T follicular helper cell (primary cell): ENCODE measurements at places on chromosomes 5 and 9.

- DNase-seq, result no peak
Observed at GRCh38 chr5:134874831-134875655, 872 bp downstream of the TXNDC15 start.

DNA sequence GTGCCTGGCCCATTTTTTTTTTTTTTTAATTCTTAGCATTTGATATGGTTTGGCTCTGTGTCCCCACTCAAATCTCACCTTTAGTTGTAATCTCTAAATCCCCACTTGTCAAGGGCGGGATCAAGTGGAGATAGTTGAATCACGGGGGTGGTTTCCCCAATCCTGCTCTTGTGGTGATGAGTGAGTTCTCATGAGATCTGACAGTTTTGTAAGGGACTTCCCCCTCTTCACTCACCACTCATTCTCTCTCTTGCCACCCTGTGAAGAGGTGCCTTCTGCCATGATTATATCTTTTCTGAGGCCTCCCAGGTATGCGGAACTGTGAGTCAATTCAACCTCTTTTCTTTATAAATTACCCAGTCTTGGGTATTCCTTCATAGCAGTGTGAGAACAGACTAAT, 27.2 kb downstream of the NDUFAF2 start:
- no peak for DNase-seq

DNA sequence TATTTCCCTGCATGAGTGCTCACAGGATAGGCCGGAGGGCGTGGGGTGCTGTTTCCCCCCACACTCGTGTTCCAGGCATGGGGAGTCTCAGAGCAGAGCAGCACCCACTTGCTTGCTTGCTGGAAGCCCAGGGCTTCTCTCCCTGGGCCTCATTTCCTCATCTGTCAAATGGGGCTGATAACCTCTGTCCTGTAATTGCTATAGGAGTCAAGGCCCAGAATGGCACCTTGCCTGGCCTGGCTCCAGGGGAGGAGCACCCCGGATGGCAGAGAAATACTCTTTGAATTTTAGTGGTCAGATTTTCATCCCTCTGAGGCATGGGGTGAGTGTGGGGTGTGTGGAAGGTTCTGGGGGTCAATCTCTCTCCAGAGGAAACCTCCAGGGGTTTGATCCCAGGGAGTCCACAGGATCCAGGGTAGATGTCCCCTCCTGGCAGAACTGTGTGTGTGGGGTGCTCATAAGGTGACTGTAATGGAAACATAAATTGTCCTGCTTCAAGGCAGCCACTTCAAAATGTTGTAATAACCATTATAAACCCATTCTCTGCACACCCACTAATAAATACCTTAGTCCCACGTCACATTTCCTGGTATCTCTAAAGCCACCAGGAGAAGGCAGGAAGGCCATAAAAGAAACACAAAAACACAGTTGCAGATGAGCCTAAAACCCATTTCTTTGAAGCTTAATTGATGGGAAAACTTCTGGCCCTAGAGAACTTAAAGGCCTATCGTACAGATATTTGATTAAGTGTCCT, 272.2 kb downstream of the FSTL4 start:
- DNase-seq, result no peak

DNA sequence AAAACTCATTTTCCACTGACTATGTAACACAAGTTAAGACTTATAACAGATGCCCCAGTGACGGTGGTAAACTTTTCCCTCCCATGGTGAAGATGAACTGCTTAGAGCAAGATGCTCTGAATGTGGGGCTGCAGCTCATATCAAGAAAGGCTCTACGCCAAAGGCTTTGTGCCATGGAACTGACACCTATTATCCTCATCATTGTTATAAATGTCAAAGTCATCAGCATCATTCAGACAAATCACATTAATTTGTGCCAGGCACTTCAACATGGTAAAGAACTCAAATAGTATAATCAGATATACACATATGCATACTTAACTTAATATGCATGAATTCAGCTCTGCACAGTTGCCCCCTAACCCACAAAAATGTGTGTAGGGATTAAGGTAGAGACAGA, 305.9 kb upstream of the ATP10B start:
- DNase-seq, result no peak

DNA sequence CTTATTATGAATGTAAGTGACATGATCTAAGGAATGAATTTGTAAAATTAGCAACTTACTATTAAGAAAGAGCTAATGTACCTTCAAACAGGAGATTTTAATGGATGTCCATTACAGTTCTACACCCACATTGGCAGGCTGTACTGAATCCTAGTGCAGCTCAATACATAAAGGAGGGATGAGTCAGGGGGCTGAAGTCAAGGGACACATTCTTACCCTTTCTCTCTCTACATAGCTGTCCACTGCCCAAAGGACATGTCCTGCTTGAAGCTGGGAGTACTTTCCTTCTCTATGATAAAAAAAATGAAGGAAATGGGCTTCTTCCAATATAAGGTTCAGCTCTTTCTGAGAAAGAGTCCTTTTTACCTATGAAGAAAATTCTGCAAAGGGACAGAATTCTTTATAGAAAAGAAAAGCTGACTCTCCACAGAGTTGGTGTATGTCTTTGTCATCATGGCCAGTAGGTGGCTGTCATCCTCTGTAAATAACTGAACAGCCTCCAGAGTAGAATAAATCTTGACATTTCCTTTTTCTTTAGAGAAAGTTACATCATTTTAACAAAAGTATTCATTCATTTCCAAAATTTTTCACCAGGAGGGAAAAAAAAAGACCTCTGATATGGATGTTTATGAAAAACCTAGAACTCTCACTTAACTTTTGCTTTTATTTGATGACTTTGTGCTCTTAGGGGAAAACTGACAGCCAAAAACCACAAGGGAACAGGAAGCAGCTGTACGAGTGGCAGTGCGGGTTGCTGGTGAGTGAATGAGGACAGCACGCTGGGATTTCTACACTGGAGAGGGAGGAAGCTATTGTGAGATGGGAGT, 13.1 kb upstream of the IFNA14 start:
- DNase-seq, result no peak

DNA sequence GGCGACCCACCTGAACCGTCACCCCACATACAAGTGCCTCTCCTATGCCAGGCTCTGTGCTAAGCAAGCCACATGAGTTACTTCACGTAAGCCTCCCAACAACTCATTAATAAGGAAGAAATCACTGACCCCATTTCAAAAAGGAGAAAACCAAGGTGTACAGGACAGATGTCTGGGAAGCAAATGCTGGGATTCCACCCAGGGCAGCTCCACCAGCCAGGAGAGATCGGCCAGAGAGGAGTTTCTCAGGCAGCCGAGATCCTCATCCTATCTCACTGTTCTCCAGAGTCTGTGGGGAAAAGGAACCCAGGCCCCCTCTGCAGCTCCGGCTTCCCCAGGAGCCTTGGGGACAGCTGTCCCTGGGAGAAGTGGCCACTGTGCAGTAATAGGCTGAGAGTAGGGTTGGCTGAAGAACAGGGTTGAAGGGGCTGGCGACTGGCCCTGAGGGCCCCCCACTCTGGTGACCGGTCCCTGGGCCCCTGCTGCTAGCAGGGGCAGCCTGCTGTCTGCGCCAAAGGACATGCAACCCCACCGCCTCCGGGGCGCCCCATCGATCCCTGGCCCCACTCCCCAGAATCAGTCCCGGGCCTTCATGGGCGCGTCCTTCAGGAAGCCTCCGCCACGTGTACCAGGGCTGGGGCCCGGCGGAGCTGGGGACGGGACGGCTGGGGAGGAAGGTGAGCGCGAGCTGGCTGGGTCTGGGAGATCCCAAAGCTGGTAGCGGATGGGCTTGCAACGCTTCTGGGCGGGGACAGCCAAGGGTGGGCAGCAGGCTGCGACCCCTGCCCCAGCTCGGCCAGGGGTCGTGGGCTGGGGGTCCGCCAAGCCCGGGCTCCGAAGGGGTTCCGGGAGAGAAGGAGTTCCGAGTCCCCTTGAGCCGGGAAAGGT, 44.1 kb upstream of the STXBP1 start:
- DNase-seq, result no peak

GRCh38 chr5:78757269-78758053, 108.9 kb upstream of the LHFPL2 start:
- no peak for DNase-seq

- DNase-seq, result no peak
Observed at GRCh38 chr5:68173007-68173406, 42.5 kb upstream of the PIK3R1 start.

- no peak for DNase-seq
Observed at GRCh38 chr5:131994090-131994489, 17.4 kb downstream of the ACSL6 start.

DNA sequence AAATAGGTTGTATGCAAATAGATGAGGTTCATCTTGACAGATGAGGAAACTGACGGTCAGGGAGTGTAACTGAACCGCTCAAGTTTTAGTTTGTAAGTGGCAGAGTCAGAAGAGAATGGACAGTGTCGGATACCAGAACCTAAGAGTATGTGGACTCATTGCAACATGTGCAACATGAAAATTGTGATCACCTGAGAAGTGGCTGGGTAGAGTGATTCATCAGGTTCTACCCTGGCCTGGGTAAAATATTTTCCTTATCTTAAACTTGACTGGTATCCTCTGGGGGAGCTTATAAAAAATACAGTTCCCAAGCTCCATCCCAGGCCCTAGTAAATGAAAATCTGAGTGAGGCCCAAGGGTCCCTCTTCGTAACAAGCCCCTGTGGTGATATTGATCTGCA, 35.2 kb upstream of the MIER3 start:
- no peak for DNase-seq

- DNase-seq, result no peak
Observed at GRCh38 chr9:126205265-126205664, 121.4 kb upstream of the MVB12B start.

DNA sequence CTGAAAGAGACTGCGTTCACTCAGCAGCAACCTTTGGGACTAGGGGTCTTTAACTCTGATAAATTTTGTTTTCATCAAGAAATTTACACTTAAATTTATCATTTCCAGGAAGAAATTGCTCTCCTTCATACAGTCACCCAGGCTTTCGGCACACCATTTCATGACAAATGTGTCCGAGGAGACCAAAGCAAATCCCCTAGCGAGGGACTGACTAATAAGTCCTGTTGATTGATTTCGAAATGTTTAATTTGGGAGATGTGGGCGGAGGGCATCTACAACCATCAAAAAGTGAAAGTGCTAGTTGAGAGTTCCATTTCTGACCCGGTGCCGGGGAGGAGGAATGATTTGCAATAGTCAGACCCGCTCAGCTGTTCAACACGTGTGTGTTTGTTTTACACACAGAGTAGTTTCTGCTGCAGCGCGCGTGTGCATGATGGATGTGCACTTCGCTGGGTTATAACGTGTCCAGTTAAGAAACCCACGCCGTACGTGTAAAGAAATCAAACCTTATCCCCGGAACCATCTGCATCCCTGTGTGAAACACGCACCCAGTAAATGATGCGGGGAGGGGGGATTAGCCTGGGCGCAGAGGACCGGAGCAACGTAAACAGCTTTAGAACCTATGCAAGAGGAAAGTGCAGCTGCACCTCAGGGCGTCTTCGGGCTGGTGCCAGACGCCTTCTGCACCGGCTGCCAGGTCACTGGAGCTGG, 845 bp upstream of the NR4A3 start:
- peak; percentile 44 for DNase-seq

- DNase-seq, result no peak
Observed at GRCh38 chr5:38208782-38209378, 49.5 kb upstream of the EGFLAM start.

DNA sequence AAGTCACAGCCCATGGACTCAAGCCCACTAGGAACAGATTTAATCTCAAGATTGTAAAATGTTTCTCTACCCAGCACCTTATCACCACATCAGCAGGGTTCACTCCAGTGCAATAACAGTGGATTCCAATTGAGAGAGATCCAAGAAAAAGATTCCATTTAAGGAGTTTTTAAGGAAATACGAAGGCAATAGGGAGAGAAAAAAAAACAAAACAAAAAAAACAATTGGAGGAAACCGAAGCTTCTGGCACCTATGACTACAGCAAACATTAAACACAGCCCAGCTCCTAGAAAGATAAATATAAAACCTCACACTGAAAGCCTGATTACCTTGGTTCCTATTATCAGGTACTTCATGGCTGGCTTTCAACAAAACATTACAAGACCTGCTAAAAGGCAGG, 192.7 kb downstream of the DAB2IP start:
- no peak for DNase-seq

- DNase-seq, result no peak
Observed at GRCh38 chr5:77145666-77146065, 58.6 kb upstream of the ZBED3 start.

DNA sequence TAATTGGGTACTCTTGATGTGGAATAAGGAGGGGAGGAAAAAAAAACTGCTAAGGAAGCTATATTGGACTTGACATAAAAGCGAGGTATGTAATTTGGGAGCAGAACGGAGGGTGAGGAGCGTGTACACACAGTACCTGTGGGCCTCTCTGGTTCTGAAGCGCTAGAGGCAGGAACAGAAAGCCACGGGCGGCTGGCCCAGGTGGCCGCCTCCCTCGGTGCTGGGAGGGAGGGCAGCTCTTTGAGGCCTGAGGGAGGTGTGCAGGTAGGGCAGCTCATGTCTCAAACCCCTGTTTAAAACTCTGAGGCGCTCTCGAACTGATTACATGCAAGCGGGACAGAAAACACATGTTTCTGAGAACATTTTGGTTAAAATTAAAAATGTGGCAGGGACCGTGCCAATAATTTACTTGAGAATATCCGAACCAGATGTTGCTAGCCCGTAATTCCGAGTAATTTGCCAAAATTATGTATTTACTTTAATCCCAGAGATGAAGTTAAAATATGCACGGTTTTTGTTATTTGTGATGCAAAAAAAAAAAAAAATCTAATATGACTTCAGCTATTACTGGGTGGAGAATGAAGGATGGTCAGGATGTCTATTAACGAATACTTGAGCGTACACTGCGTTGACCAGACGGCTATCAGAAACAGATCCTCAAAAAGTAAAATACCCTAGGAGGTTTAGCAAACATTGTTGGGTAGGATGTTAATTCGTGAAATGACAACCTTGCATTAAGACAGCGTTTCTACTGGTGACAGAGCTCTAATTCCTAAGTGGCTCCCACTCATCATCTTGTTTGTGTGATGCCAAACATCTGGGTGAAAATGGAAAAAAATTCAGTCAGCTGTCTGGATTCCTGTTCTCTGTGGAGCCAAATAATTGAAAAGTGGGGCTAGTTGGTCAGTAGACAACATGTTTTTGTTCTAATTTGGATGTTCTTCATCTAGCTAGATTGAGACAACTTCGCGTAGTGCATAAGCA, 24.4 kb upstream of the STC2 start:
- no peak for DNase-seq

- no peak for DNase-seq
Observed at GRCh38 chr5:135991429-135991828, 36.6 kb upstream of the LECT2 start.

DNA sequence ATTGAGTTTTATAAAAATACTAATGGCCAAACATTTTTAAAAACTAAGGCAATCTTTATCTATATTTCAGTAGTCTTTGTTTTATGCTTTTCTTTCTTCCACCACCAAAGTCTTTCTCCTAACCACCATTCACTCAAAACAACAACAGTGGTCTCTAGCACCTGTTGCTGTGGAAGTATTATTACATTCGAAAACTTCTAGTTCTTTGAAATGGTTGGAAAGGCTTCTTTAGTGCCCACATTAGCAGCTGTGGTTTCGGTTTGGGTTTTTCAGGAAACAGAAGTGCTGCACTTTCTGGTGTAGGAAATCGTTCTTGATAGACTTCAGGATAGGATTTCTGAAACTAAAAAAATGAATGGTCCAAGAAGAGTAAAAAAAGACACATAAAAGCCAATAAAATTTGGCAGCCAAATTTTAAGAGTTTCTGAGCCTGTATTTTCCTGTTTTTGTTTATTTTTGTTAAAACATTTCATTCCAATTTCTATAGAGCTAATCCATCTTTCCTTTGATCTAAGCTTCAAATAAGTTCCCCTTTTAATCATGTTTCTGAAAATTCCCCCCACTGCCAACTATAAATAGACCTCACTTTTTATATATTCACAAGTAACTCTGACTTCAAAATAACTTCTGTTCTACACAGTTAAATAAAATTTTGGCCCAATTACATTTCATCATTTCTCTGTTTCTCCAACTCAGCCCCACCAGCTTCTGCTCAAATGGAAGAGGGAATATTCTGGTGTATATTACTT, 102.2 kb downstream of the DEPDC1B start:
- no peak for DNase-seq
